Stimulated activated CD8-positive, alpha-beta memory T cell treated with anti-CD3 and anti-CD28 coated beads, Interleukin-2, amount 100 ng/mL, for 1 hour (primary cell): ENCODE measurements at places on chromosomes 7 and 10.
A peak's percentile ranks its signal among the peaks of the same experiment; 100 is the strongest.

- DNase-seq, result no peak
These were observed 35.4 kb downstream of the CCM2 start for GRCh38 chr7:45035371-45035770.

- peak; percentile 27 for DNase-seq
These were observed at the start of gene ZNF467 for GRCh38 chr7:149773446-149774236. Gene ZNF467 (minus strand): TSS chr7:149773588. CDS start chr7:149771032, 2,556 bp downstream.

- no peak for DNase-seq
These were observed 47.9 kb upstream of the CNPY1 start for GRCh38 chr7:155594163-155594732.

DNA sequence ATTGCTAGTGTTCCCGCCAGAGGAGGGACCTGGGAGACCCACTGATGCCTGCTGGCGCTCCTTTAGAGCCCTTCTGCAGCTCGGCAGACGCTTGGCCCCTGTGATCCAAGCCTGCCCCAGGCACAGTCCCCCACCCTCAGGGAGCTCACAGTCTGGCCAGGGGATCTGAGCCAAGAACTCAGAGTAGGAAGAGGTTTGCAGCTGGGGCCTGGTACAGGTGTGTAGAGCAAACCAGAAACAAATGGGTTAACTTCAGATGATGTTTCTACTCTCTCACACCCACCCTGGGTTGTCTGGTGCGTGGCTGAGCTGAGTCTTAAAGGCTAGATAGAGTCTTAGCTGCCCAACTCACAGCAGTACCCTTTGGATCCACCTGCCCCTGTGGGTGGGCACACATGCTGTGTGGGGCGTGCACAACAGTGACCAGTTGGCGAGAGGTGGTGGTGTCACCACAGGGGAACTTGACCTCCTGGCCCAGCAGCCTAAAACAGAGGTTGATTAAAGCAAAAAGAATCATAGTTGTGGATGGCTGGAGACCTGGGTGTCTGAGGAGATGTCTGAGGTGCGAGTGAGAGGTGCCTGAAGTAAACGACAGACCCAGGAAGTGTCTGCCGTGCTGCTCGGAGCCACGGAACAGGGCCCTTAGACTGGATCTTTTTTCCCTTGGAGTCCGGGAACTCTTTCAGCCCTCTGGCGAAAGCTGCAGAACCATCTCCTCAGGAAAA, 31.2 kb upstream of the SRGN start:
- no peak for DNase-seq

DNA sequence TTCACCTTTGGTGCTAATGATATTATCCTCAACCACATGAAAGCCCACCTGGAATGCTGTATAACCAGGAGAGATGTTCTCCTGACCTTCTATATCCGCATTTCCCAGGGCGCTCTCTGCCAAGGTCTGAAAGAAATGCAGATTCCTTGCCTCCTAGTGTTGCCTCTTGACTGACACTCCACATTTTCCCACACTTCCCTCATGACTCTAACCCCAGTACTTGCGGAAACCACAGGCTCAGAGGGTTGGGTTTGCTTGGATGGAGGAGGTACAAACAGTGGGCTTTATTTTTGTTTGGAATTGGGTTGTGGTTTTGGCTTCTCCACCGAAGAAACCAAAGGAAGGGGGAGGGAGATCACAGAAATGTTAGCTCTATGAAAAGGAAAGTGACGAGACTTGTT, 222.9 kb upstream of the CELF2 start:
- no peak for DNase-seq

- DNase-seq, result no peak
These were observed 7.7 kb upstream of the NRBF2 start for GRCh38 chr10:63125459-63125858.
